ENCODE measurements at places on chromosomes 12 and 14.

GRCh38 chr12:24945845-24946244, 3.1 kb downstream of the BCAT1 start:
- DNase-seq = no peak

GRCh38 chr12:48690990-48691389, 9.0 kb upstream of the KANSL2 start:
- DNase-seq = no peak

- DNase-seq = no peak
These were observed 241.0 kb upstream of the ATP2B1 start for GRCh38 chr12:89949457-89950195.

- DNase-seq = no peak
These were observed 229.4 kb downstream of the CHST11 start for GRCh38 chr12:104686196-104686595.

- no peak for DNase-seq
These were observed 12.6 kb downstream of the APPL2 start for GRCh38 chr12:105223352-105223845.

GRCh38 chr14:106528717-106529116, 1002.3 kb downstream of the TMEM121 start:
- DNase-seq = no peak

- peak; percentile 86 for DNase-seq
These were observed 3.3 kb upstream of the HOXC8 start for GRCh38 chr12:54005531-54005852.

DNA sequence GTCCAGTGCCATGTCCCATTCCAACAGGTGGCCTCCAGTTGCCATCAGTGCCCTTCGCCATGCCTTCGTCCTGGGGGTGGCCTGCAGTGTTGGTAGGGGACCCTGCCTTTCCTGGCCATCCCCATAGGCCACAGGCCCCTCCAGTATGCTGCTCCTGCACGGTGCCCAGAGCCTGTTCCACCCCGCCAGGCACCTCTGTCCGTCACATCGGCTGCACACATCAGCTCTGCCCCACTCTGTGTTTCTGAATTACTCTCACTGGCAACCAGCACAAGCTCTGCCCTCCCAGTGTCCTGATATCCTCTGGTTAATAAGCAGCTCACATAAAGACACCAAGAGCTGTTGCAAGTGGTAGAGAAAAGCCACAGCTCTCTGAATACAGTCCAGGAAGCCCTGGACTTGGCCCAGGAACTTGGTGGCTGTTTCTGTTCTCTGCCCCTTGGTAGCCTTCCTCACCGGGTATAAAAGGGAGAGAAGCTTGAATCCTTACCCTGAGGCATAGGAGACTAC, 31.3 kb upstream of the ATP2A2 start:
- DNase-seq = peak; percentile 42

GRCh38 chr12:5220835-5221234, 177.2 kb downstream of the KCNA5 start:
- DNase-seq = no peak

DNA sequence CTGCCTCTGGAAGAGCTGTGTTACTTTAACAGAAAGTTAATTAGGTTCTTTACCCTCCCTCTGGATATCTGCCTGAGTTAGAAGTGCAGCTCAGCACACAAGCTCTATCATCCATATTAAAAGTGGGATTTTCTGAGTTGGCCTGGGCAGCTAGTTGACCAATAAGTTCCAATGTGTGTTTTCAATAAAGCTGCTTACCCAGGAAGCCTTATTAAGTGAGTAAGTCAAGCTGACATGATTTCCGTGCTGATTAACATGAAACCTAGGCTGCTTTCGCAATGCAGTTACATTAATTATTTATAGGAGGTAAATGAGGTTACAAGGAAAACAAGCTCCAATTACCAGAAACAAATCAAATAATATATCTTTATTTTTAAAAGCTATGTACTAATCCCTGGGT, 4.8 kb downstream of the NEUROD4 start:
- DNase-seq = no peak

DNA sequence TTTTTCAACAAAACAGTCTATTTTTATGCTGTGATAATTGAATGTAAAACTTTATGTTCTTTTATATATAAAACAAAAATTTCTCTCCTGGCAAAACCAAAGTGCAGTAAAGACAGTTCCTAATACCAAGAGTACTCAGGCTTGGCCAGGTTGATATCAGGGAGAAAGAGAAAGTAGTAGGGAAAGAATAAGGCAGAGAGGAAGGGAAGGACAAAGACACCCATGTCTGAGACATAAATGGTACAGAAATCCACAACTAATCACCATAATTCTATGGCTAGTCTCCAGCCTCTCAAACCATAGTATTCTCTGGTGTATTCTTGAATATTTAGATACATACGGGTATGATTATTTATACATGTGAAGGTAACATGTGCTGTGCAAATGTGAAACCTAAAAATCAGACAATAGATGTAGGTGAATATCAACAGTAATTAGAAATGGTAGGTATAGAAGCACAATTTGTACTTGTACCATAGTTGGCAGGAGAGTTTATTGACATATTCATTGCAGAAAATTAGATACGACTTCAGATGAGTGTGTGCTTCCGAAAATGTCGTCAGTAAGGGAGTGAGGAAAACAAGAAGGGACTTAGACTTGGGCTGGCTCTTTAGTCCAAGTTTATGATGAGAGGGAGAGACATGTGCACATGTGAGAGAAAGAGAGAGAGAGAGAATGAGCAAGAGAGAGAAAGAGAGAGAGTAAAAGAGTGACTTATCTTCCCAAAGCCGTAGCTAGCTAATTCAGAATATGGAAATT, 230.8 kb upstream of the NPAS3 start:
- no peak for DNase-seq

DNA sequence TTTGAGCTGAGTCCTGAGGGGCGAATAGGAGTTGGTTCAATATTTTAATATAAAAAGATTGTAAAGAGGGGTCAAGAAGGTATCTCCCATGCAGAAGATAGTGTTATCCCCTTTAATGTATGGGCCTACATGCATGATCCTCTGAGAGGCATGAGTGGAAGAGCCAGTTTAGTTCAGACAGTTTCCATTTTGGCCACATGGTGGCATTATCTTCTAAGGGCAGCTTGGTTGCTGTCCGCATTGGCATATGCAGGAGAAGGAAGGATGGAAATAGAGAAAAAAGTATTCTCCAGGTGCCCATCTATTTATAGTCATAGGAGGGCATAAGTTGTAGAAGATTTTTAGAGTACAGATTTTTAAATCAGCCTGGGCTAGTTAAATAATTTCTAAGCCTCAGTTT, 5.4 kb downstream of the SAMD4A start:
- no peak for DNase-seq

- DNase-seq = no peak
These were observed 188.7 kb downstream of the ANO2 start for GRCh38 chr12:5756338-5756842.

DNA sequence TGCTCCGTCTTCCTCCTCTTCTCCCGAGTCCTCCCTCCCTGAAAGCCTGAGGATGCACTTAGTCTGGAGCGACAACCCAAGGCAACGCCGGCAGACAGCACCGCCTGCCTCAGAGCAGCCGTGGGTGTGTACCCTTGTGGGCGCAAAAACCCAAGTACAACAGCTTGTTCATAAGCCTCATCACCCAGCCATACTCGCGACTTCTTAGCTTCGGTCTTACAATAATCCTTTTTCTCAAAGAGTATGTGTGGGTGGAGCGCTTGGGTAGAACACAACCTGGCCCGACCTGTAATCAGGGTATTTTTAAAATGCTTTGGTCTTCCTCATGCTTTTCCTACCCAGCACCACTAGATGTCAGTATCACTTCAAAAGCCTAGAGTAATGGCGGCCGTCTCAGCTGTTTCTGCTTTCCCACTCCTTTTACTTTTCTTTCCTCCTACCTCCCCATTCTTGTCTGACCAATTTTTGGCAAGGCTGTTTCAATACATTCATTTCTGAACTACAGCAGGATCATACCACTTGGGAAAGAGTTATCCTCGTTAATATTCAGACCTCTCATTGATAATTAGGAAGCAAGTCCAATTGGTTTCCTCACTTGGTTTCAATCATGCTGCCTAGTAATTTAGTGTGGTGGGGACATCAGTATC, 198.9 kb downstream of the EPS8 start:
- DNase-seq = peak; percentile 64

DNA sequence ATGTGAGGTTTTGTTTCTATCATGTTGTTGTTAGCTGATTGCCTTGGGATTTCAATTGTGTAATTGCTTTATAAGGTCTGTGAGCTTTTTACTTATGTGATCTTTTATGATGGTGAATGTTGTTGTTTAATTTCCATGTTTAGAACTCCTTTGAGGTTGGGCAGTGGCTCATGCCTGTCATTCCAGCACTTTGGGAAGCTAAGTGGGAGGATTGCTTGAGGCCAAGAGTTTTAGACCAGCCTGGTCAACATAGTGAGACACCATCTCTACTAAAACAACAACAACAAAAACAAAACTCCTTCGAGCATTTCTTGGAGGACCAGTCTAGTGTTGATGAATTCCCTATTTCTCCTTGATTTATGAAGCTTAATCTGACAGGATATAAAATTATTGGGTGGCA, 102.1 kb upstream of the PMCH start:
- no peak for DNase-seq

GRCh38 chr12:101968770-101969169, 91.4 kb downstream of the DRAM1 start:
- no peak for DNase-seq

GRCh38 chr12:122403831-122404230, 18.6 kb downstream of the CLIP1 start:
- no peak for DNase-seq

DNA sequence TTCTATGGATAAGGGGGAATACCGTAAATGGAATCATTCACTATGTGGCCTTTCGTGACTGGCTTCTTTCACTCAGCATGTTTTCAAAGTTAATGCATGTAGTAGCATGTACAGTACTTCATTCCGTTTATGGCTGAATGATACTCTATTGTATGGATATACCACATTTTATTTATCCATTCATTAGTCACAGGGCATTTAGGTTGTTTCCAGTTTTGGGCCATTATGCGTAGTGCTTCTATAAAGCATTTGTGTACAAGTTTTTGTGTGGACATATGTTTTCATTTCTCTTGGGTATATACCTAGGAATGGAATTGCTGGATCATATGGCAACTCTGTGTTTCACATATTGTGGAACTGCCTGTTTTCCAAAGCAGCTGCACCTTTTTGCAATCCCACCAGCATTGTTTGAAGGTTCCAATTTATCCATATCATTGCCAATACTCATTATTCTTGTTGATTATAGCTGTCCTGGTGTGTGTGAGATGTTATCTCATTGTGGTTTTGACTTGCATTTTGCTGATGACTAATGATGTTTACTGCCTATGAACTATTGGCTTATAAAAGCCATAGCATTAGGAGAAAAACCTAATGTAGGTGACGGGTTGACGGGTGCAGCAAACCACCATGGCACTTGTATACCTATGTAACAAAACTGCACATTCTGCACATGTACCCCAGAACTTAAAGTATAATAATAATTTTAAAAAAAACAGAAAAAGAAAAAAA, 45.5 kb downstream of the ATF7IP start:
- DNase-seq = no peak

DNA sequence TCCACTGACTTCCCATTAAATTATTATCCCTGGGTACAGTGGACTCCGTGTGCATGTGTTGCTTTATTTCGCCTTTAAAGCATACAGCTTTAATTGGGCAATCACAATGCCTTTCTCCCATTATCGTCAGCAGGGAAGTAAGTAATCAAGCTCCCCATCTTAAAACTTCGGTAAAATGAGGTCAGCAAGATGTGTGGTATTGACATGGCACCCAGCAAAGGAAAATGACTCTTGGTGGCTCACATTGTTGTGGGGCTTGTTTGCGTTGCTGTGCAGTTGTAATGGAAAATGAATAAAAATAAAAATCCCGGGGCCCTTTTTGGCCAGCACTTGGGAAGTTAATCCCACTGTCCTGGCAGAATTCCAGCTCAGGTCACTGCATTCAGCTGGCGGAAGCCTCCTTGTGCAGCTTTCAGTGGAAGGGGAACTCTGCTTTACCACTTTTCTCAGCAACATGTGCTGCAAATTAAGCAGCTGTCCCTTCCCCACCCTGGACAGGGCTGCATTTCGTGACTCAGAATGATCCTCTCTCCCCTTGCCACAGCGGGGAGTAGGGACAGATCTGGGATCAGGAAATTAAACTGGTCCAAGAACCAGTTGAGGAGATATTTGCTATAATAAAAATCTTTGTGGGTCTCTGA, 13.9 kb upstream of the ATP2A2 start:
- peak; percentile 41 for DNase-seq

DNA sequence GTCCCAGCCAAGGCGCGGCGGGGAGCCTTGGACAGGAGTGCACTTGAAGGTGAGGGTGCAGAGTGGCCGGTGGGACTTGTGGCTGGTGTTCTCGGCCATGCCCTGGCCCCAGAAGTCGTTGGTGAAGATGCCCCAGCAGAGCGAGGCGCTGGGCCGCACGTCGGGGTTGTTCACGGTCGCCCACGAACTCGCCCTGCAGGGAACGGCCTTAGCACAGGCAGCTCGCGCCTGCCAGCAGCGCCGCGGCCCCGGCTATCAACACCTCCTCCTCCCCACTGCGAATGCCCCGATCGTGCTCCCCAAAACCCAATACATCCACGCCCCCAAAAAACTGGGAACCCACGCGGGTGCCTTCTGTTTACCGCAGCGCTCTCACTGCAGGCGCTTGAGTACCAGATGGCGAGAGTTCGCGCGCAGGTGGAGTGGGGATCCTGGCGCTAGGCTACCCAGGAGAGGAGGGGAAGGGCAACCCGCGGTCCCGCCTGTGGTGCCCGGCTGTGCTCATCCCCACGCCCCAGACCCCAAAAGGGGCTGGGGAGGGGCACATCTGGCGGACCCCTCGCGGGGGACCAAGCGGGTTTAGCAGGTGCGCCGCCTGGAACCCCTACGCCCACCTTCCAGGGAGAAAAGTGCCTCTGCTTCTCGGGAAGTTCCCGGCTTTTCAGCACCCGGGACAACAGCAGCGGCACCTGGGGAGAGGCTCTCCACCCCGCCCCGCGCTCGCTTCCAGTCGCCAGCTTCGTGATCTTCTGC, 386.3 kb upstream of the TMTC1 start:
- peak; percentile 51 for DNase-seq

DNA sequence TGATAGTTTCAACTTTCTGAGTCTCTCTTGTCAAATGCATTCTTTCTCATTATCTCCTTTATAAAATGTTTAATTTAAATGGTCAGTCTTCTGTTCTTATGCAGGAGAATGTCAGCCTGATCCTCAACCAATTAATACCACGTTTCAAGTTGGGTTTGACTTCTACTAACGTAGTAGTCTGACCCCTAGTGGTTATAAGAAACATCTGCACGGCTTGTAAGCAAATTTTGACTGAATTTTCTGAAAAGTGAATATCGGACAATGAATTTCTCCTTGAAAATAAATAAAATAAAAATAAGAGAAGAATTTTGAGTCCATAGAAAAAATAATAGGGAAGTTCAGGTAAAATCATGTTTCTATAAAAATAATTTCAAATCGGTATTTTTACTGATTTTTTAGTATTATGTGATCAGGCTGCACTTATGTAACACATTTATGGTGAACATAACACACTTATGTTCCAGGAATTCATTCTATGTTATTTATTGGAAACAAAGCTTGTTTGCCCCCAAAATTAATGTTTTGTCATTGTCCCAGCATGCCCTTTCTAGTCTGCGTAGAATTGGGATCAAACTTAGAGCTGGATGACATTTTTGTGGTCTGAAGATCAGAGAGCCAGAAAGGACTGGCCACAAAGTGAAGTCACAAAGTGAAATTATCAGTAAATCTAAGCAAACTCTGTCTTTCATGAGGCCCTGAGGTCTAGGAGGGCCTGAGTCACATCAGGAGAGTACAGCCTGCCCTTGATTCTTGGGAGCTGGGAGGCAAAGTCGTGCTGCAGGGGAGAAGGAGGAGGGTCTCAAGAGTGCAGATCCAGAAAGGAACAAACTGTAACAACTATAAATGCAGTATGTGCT, 101.2 kb upstream of the STXBP6 start:
- DNase-seq = no peak

- DNase-seq = no peak
These were observed 76.3 kb downstream of the ESR2 start for GRCh38 chr14:64217834-64218233.

Measured in right kidney (tissue), 9 donors.